ENCODE measurements at places on chromosomes 1 and 21.

- no peak for DNase-seq
Measured at GRCh38 chr21:15774590-15774989, 44.8 kb downstream of the USP25 start.

DNA sequence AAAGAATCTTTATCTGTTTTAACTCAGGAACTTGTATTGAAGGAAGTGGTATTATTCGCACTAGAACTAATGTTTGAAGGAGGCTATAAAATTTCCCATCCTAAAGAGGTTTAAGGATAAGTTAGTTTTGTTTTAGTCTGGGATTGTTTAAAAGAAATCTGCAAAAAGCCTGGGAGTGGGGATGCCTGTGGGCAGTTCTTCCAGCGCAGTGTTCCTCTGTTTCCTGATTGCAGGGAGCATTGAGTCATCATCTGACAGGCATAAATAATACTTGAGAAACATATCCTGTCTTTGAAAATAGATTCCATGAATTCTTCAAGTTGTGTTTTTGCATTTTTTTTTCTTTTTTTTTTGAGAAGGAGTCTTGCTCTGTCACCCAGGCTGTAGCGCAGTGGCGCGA is 350.8 kb upstream of the PTBP2 start:
- DNase-seq: no peak

GRCh38 chr21:41258617-41259016 is 58.0 kb upstream of the FAM3B start:
- DNase-seq: no peak

GRCh38 chr21:45494851-45495680 is 47.2 kb downstream of the SLC19A1 start:
- DNase-seq: no peak

DNA sequence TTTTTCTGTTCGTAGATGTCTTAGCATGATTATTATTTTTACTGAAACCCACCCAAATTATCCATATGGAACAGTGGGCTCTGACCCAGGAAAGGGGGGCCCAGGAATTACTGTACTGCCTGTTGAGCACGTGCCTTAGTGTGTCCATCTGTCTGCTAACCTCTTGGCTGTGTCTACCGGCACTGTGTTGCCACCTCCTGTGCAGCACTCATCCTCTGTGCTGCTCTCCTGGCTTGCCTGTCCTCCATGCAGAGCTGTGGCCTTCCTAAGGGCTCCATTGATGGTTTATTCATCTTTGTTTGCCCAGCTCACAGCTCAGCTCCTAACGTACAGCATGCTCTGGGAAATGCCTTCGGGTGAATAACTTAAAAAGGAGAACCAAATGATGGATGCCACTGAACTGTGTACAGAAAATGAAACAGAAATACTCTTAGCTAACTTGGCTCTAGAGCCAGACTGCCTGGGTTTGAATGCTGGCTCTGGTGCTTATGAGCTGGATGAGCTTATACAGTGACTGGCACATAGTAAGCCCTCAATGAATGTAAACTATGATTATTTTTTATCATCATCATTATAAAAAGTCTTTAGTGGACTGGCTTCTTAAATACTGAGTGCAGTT is 11.4 kb upstream of the RPTN start:
- DNase-seq: no peak

DNA sequence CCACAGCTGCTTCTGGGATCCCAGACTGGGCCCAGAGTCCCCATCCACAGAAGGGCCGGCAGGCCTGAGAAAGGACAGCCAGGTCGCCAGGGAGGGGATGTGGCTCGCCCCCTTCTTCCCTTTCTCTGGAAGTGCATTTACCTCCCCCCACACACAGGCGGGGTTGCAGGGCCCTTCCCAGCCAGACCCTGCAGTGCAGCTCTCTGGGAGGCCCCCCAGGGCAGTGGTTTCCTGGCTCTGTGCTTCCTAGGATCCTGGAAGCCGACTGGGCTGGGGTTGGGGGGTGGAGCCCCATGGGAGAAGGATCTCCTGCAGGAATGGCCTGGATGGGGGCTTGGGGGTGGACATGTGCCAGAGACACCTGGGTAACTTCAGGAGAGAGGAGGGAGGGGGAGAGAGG is 4.2 kb upstream of the COL6A1 start:
- no peak for DNase-seq

DNA sequence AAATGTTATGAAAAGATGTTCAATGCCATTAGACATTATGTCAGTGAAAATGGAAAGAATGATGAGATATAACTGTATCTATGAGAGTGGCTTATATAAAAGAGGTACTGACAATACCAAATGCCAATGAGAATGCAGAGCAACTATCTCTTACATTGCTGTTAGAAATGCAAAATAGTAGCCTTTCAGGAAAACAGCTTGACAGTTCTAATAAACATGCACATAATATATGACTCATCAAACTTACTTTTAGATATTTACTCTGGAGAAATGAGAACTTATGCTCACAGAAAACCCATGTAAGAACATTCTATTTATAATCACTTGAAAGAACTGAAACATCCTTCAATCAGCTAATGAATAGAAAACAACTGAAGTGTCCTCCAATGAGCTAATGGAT is 996.7 kb upstream of the ADGRL4 start:
- no peak for DNase-seq

- peak; percentile 89 for DNase-seq
Measured at GRCh38 chr1:1033009-1033587, 13.2 kb downstream of the AGRN start.

DNA sequence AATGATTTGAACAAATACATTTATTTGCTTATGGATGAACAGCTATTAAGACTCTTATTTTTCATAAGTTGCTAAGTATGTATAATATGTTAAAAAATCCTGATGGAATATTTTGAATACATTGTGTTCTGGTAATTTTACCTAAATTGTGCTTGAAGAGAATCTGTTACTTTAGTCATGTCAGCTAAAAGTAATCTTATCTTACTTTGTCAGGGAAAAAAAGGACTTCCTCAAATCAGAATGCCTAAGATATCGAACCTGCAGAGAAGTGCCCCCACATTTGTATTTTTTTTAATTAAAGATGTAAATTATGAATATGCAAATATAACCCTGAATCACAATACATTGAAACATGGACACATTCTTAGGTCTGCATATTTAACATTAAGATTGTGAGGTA is 1331.7 kb downstream of the MRPL39 start:
- DNase-seq: peak; percentile 23

DNA sequence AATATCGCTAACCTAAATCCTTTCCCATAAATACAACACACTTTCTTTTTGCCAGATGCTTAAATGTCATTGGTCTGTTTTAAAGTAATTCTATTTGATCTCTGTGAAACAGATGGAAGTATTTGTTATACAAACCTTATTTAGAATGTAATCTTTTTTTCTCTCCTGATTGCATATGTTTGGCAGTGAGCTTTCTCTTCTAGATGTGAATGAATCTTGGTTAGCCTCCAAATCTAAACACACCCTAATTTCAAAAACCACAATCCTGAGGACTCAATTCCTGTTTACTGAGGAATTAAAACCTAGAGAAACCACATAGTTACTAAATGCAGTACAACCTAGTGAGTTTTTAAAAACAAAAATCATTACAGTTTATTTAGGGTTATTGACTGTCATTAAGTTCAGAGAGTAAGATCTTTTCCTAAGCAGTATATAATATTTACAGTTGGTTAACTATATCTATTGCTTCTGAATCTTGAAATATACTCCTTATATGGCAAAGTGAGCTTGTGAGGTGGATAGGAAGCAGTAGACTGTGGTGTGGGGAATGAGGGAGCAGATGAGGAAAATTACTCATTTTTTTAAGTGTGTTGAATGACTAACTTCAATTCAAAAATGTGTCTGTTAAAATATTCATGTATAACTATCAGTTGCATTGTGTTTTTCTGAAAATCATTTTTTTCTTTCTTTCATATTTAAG is 218.7 kb downstream of the FMN2 start:
- DNase-seq: no peak
